ENCODE measurements at places on chromosomes 11 and 22.

- no peak for DNase-seq
These were observed 25.7 kb upstream of the GAL start for GRCh38 chr11:68658661-68659060.

- DNase-seq, result no peak
These were observed 12.0 kb downstream of the PRR14L start for GRCh38 chr22:31737932-31738331.

- DNase-seq, result no peak
These were observed 1.6 kb downstream of the IL2RB start for GRCh38 chr22:37148031-37148651.

GRCh38 chr11:34840736-34841386 lies 75.3 kb downstream of the APIP start:
- DNase-seq, result peak; percentile 9

DNA sequence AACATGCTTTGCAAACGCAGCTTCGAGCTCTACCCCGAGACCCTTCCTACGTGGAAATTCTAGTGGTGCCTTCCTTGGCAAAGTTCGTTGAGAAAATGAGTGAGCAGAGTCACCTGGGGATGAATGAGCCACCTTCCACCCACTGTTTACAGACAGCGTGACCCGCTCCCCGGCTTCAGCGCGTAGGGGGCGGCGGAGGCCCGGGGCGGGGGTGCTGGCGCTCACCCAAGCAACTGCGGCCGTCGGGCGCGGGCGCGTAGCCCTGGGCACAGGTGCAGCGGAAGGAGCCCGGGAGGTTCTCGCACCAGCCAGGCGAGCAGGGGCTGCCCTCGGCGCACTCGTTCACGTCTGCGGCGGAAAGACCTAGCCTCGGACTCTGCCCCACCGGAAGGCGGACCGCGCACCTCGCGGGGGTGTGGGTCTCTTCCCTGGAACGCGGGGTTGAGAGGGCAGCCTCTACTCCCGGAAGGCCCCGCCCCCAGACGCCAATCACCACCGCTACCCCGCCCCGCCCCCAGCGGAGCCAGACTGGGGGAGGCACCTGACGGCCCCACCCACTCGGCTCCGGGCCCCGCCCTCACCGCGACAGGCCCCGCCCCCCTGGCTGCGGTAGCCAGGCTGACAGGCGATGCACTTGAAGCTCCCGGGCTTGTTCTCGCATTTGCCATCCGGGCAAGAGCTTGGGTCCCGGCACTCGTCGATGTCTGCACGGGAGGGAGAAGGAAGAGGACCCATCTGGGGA lies 11.8 kb downstream of the LTBP3 start:
- no peak for DNase-seq

GRCh38 chr11:128341280-128342248 lies 245.8 kb downstream of the ETS1 start:
- DNase-seq, result no peak

DNA sequence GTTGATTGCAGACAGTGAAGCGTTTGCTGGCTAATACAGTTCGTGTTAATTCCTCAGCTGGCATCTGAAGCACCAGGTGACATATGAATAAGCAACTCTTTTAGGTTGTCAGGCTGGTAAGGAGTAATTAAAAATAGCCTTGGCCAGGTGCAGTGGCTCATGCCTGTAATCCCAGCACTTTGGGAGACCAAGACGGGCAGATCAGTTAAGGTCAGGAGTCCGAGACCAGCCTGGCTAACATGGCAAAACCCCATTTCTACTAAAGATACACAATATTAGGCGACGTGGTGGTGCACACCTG lies 74.9 kb downstream of the CECR2 start:
- no peak for DNase-seq

GRCh38 chr11:67356864-67357561 lies 3.7 kb upstream of the POLD4 start:
- peak; percentile 75 for DNase-seq

- peak; percentile 91 for DNase-seq
These were observed 64.2 kb downstream of the CACNA1I start for GRCh38 chr22:39634530-39635405.

- no peak for DNase-seq
These were observed 7.8 kb downstream of the UNC93B1 start for GRCh38 chr11:67996051-67996450.

GRCh38 chr22:45640291-45640940 lies 31.2 kb upstream of the ATXN10 start:
- DNase-seq, result no peak

DNA sequence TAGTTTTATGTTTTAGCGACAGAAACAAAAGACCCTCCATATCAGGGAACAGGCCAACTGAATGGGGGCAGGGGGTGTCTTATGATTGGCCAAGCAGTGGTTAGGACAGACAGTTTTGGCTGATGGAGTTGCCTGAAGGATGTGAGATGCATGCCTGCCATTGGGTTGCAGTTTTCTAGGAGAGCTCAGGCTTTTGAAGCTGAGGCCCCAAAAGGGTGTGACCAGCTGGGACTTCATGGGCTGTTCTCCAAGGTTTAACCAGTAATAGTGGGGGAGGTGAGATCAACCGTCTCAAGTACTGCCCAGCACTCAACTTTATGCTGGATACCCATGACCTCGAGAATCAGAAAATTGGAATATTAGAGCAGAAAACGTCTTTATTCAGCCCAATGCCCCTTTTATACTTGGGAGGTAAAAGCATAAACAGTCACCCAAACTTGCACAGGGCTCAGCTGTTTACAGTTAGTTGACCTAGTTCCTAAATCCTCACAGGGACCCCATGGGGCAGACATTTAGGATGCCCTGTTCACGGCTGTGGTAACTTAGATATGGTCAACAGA lies 13.5 kb downstream of the DTX4 start:
- no peak for DNase-seq

GRCh38 chr22:36899498-36899897 lies 13.9 kb upstream of the CSF2RB start:
- DNase-seq, result no peak

DNA sequence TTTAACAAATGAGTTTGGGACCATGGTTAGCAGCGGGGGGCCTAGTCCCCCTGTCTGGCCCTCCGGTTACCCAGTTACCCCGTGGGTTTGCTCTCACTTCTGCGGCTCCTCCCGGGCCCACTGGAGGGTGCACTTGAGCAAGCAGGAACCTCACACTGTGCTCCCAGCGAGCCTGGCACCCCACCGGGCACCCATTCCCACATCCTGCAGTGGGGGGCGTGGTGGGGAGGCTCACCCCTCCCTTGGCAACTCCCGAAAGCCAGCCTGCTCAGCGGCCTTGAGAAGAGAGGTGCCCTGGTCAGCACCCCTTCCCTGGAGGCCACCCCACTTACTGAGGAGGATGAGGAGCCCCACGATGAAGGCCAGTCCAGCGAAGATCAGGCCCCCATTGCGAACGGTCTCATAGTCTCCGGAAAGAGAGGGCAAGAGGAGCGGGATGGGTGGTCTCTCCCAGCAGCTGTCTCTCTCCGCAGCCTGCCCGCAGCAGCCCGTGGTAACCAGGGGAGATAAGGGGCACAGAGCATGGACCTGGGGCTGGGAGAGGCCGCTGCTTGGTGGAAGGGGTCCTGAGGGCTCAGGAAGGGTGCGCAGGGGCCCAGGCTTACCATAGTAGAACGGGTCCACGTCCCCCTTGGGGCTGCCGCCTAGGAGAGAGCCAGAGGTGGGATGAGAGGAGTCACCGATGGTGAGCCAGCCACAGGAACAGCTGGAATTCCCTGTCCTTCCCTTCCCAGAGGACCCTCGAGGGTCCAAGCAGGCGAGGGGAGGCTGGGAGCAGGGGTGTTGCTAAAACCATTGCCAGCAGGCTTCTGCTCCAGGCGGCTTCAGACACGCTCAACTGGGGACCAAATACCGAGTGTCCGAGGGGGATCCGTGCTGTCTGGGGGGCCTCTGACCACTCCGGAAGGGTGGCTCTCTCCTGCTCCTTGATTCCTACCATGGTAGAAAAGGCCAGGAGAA lies 2.2 kb downstream of the FXYD2 start:
- no peak for DNase-seq

GRCh38 chr11:124763156-124763947 lies 1.3 kb upstream of the ESAM start:
- DNase-seq, result peak; percentile 50

DNA sequence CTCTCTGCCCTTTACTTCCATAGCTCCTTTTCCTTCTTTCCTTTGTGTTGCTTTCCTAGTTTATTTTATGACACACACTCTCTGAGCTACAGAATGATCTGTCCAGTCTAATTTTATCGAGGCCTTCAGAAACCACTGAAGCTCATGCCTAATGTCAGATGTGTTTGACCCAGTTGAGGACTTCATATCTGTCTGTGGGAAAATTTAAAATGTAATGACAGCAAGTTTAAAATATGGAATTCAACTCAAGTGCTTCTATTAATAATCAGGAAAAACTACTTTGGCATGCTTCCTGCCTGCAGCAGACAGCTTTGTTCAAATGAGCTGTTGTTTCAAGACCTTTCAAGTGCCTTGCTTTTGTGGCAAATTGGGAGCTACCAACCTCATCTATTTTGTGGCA lies 261.8 kb upstream of the MTNR1B start:
- peak; percentile 40 for DNase-seq

DNA sequence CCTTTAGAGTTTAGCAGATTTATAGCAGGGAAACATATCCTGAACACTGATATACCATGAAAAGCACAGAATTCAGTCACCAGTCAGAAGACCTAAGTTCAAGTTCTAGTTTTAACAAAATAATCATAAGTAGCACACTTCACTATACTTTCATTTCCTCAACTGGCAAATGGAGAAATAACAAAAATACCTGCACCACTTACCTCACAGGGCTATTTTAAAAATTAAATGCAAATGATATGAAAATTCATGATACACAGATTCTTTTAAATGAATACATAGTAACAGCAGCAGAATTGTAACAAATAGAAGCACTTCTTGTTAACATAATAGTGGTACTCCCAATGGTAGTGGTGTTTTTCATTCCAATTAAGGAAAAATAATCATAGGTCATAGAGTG lies 139.0 kb downstream of the FCHSD2 start:
- DNase-seq, result no peak

DNA sequence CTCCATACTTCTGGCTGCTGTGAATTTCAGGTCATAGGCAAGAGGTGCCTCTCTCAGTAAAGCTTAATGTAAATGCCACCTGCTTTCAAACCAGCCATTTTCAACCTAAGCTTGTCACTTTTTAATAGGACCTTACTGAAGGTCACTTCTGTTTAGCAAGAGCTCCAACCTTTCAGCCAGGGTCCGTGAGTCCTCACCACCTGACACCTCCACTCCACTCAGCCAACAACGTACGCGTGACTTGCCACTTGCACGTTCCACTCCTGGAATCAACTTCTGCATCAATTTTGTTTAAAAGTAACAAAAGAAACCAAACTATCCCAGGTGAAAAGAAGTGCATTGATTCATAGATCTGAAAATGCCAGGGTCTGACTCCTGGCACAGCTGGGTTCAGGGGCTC lies 114.4 kb downstream of the TRIM29 start:
- no peak for DNase-seq

- DNase-seq, result no peak
These were observed 67.3 kb upstream of the CDON start for GRCh38 chr11:126129727-126130671.

DNA sequence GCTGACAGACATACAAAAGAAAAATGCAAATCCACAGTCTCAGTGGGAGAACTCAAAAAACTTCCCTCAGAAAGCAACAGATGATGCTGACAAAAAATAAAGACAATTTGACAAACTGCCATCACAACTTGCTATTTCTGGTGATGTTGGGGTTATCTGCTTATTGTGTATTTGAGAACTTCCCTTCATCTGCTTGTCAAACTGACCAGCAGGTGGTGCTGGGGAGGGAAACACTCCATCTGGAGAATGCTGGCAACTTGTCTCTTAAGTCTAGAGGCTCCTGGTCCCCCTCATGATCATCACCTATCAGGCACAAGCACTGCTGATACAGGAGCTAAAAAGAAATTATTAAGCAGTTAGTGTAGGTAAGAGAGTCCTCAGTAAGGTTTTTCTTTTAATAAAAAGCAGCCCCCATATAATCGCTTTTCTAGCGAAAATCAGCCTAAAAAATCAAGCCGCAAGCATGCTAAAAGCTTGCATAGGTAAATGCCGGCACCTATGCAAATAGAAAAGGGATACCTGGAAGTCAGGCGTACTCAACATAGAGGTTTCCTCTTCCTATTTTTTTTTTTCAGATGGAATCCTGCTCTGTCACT lies 9.8 kb upstream of the FAM111B start:
- peak; percentile 47 for DNase-seq

Data from fibroblast of skin of abdomen (primary cell).